ENCODE measurements at places on chromosomes 1 and 21.

GRCh38 chr1:201282931-201283829 lies at the start of gene PKP1:
Gene PKP1 (plus strand): TSS chr1:201283506. CDS start chr1:201283703, 197 bp downstream.
- DNase-seq: peak; percentile 74

DNA sequence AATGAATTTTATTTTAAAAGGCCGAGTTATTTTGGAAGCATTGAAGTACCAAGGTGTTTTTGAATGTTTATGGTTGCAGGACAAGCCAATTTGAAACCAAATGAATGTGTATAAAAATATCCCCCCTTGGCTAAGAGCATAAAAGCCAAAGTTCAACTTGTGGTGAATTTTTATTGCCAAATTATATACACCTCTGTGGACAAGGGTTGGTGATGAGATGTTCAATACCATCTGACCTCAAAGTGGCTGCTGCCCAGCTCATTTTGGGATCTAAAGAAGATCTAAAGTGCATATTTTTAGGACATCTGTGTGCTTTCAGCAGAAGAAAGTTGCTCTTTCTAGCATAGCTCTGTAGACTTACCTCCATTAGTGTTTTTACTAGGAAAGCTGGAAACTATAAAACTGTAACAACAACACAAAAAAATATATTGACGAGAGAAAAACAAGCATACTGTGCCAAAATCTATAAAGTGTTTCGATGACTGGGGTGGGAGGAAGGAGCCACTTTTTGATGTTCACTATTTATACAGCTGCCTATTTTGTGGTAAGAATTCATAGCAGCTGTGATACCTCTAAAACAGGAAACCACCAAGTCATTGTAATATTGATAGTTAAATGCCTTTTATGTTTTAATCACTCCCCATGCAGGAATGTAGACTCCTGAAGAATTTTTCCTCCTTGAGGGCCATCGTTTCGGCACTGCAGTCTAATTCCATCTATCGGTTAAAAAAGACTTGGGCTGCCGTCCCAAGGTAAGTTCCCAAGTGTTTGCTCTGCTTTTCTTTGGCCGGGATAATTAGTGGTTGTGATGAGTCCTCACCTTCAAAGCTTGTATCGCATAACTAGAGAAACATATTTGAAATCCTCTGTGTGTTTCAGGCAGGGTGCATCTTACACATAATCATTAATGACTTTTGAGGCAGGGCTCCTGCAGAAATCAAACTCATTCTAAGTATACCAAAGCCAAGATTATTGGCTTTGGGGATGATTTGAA lies 83.2 kb downstream of the RGL1 start:
- no peak for DNase-seq

GRCh38 chr21:44285138-44285992 lies at the start of gene AIRE:
Gene AIRE (plus strand): TSS chr21:44285876. CDS start chr21:44286007, 131 bp downstream.
- DNase-seq: no peak

DNA sequence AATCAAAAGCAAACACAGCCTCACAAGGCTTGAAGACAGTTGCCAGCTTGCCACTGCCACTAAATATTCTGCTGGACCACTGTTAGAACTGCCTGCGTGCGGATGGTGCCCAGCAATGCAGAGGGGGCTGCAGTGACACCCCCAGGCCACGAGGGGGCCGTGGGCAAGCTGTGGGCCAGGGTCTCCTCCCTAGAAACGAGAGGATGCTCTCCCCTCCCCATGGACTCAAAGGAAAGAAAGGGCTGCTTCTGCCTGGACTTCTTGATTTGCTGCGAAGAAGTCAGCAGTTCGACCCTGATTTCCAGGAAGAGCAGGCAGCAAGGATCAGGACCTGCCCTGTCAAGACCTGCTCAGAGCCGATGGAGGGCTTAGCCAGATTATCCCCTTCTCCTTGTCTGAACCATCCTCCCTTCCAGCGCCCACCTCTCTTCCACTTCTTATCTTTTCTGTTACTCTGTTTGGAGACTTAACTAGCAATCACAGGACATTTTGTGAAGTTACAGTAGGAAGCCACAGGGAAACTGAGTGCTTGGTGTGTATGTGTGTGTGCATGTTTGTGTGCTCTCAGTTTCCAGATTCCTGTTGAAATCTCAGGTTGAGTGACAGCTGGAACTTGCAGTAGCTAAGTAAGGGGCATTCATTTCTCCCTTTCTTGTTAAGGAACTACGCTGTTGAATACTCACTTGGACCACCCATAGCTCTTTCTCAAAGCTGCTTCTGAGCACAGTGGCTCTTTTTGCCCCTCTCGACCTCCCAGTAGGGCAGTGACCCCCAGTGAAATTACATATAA lies 2.7 kb downstream of the MAN1C1 start:
- no peak for DNase-seq

DNA sequence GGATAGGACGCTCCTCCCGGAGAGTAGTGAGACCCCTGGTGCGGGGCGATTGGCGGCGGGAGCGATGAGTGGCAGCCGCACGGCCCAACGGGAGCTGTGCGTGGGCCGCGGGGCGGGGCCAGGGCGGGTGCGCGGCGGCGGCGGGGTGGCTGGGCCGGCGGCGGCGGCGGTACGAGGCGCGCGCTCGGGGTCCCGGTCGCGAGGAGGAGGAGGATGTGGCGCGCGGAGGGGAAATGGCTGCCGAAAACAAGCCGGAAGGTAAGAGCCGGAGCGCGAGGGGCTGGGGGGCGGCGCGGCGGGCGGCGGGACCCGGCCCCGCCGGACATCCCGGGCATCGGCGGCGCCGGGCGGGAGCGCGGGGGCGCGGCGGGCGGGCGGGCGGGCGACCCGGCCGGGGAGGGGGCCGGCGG lies at the start of gene CAMTA1:
Gene CAMTA1 (plus strand): TSS at position 137 of the 410 bp plus-strand sequence. CDS start 77 bp downstream, at position 214.
- no peak for DNase-seq

- DNase-seq: no peak
Measured at GRCh38 chr1:6646499-6647148, 22.0 kb downstream of the THAP3 start.

GRCh38 chr1:52235646-52236045 lies 93.8 kb downstream of the ZFYVE9 start:
- no peak for DNase-seq

DNA sequence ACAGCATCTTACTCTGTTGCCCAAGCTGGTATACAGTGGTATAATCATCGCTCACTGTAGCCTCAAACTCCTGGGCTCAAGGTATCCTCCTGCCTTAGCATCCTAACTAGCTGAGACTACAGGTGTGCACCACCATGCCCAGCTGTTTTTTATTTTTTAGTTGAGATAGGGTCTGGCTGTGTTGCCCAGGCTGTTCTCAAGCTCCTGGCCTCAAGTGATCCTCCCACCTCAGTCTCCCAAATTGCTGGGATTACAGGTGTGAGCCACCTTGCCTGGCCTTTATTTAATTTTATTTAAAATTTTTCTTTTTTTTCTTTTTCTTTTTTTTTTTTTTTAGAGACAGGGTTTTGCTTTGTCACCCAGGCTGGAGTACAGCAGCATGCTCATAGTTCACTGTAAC lies 9.2 kb downstream of the MAP7D1 start:
- no peak for DNase-seq

DNA sequence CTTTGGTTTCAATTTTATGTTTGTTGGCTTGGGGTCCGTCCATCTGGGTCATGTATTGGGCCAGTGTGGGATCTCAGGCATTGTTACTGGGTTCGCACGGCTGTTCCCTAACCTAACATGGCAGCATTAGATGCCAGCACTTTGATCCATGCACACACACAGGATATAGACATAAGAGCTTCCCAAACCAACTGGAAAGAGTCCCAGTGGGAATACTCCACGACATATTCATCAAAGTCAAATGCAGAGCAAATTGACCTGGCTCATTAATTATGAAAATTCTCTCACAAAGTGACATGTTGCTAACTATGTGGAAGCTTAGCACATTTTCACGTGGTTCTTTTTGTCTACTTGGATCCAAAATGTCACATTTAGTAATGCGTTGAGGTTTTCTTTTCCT lies 130.4 kb downstream of the SETD4 start:
- no peak for DNase-seq

GRCh38 chr1:8297245-8297644 lies 20.7 kb upstream of the SLC45A1 start:
- DNase-seq: no peak

- DNase-seq: no peak
Measured at GRCh38 chr1:46512135-46512791, 22.6 kb downstream of the DMBX1 start.

- peak; percentile 65 for DNase-seq
Measured at GRCh38 chr1:93708734-93709481, 27.3 kb upstream of the BCAR3 start.

DNA sequence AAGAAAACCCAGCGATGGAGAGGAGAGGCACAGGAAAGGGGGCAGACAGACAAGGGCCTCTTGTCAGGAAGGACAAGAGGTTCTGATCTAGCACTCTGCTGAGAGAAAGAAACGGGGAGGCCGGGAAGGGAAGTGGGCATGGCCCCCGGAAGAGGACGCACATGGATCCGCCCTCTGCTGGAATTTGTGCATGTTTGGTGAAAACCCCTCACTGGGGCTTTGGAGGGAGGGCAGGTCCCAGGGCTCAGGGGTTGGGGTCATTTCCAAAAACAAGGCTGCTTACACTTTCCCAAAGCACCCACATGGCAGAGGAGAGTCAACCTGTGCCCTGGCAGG lies 32.4 kb upstream of the ECE1 start:
- DNase-seq: no peak

DNA sequence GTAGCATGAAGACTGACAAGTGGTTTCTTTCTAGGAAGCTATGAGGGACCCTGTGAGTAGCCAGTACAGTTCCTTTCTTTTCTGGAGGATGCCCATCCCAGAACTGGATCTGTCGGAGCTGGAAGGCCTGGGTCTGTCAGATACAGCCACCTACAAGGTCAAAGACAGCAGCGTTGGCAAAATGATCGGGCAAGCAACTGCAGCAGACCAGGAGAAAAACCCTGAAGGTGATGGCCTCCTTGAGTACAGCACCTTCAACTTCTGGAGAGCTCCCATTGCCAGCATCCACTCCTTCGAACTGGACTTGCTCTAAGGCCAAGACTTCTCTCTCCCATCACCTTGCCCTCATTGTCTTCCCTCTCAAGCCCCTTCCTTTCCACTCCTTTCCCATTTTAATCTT lies 3.4 kb upstream of the GABPB2 start:
- no peak for DNase-seq

GRCh38 chr1:42251042-42251441 lies 84.0 kb downstream of the FOXJ3 start:
- no peak for DNase-seq

DNA sequence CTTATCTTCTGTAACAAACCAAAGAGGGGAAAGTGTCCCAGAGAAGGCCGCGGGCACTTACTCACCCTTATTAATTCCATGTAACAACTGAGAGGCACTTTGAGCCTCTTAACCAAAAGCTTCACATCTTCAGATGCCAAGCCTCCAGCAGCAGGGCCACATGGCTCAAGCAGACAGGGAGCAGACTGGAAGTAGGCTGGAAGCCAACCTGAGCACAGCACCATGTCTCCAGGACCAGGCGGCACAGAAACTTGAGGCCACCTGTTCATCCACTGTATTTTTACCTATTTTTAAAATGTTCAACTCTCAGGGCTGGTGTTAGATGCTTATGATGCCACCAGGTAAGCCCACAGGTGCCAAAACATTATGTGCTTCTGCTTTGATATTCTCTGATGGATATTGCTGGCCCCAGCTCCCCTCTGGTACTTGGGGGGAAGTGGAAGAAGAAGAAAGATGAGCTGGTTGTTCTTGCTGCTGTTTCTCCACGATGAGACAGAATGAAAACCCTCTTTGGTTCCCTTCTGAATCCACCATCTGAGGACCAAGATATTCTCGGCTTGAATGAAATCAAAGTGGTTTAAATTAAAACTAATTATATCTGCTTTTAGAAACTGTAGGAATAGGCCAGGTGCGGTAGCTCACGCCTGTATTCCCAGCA lies 30.6 kb upstream of the SDE2 start:
- no peak for DNase-seq

- DNase-seq: no peak
Measured at GRCh38 chr1:93768380-93768863, 86.8 kb upstream of the BCAR3 start.

- DNase-seq: no peak
Measured at GRCh38 chr21:29092102-29092959, 18.9 kb upstream of the CCT8 start.

- DNase-seq: no peak
Measured at GRCh38 chr1:7444363-7444762, 326.7 kb upstream of the VAMP3 start.

DNA sequence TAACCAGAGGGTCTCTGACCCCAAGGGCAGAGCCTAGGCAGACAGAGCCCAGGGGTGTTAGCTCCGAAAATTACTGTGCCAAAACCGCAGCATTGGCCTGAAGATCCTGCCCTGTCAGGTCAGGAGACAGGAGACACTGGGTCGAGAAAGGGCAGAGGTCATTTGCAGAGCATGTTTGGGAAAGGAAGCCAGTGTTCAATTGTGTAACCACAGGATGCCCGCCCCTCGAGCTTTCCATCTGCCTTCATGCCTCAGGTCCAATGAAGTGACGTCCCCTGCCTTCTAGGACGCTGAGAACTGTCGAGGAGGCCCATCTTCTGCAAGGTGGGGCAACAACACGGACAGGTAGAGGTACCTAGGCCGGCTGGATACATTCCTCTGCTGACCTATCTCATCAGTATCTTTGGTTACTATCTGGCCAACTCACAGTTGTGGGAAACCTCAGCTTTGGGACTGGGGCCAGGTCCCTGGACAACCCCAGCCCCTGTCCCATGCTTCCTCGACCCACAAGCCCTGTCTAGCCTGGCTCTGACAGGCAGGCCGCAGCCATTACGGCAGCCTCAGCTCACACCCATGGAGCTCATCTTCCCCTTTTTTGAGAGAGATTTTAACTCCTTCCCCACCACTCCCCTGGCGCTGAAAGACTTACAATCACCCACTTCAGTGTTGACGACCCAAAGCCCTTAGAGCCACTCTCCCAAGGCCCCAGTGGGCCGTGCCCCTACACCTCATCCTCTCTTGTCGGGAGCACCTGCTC lies 1.3 kb downstream of the ARL8A start:
- DNase-seq: no peak

- peak; percentile 21 for DNase-seq
Measured at GRCh38 chr1:43318831-43319230, 18.0 kb downstream of the TIE1 start.

- DNase-seq: no peak
Measured at GRCh38 chr1:62689524-62689923, 1.3 kb upstream of the DOCK7 start.

DNA sequence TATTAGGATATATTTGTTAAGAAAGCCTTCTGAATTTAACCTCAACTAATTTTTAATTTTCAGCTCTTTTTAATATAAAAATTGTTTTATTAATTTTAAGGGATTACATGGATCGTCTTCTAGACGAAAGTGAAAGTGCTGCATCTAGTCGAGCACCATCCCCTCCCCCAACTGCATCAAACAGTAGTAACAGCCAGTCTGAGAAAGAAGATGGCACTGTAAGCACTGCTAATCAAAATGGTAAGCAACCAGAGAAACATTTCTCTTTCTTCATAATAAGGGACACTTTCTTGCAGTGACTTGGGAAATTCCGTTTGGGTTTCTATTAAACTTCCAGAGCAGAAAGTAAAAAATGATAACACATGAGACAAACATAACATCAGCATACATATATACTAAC lies 56.9 kb downstream of the MIER1 start:
- no peak for DNase-seq

DNA sequence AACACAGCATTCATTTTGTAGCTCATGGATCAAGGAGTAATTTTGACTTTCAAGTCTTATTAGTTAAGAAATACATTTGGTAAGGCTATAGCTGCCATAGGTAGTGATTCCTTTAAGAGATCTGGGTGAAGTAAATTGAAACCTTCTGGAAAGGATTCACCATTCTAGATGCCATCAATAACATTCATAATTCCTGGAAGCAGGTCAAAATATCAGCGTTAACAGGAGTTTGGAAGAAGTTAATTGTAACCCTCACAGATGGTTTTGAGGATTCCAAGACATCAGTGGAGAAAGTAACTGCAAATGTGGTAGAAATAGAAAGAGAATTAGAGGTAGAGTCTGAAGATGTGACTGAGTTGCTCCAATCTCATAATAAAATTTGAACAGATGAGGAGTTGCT lies 216.6 kb downstream of the GREM2 start:
- DNase-seq: no peak
